ENCODE measurements at places on chromosomes 3 and 15. TPM values are rescaled to one million over a fixed set of nuclear protein-coding genes. Genes with fewer than 3 reads are reported as not detected.

The CYP1A1 gene
- total RNA-seq: not detected

The ETV5 gene
- 54.8 TPM for total RNA-seq

The KLHL40 gene
- not detected for total RNA-seq

The CGNL1 gene
- total RNA-seq: 0.43 TPM

The CCDC12 gene
- 18.6 TPM for total RNA-seq

The CIDEC gene
- total RNA-seq: not detected

The P2RY14 gene
- total RNA-seq: not detected

The MASP1 gene
- total RNA-seq: 198 TPM

The KCNAB1 gene
- not detected for total RNA-seq

The ZNF620 gene
- 0.86 TPM for total RNA-seq

The AGBL1 gene
- not detected for total RNA-seq

The CCDC39 gene
- under 0.01 TPM for total RNA-seq

The CCR8 gene
- total RNA-seq: not detected

The MYLK gene
- total RNA-seq: 807 TPM

The TERC gene
- total RNA-seq: 175 TPM
